Posterior vena cava (tissue), 2 donors: ENCODE measurements at places on chromosomes 13 and 19. TPM values are rescaled to one million over a fixed set of nuclear protein-coding genes. Genes with fewer than 3 reads are reported as not detected.
A peak's percentile ranks its signal among the peaks of the same experiment; 100 is the strongest.

IZUMO2 gene
- total RNA-seq: not detected

- no peak for DNase-seq
Measured at GRCh38 chr19:29478578-29479565, 46.9 kb upstream of the VSTM2B start.

- no peak for DNase-seq
Measured at GRCh38 chr13:96460609-96461008, 370.7 kb downstream of the HS6ST3 start.

- DNase-seq: peak; percentile 94
Measured at GRCh38 chr19:1025960-1026782, at the start of gene CNN2. TSS of gene CNN2 (plus strand) at chr19:1026608. CDS start at chr19:1026662, 54 bp downstream.

DNA sequence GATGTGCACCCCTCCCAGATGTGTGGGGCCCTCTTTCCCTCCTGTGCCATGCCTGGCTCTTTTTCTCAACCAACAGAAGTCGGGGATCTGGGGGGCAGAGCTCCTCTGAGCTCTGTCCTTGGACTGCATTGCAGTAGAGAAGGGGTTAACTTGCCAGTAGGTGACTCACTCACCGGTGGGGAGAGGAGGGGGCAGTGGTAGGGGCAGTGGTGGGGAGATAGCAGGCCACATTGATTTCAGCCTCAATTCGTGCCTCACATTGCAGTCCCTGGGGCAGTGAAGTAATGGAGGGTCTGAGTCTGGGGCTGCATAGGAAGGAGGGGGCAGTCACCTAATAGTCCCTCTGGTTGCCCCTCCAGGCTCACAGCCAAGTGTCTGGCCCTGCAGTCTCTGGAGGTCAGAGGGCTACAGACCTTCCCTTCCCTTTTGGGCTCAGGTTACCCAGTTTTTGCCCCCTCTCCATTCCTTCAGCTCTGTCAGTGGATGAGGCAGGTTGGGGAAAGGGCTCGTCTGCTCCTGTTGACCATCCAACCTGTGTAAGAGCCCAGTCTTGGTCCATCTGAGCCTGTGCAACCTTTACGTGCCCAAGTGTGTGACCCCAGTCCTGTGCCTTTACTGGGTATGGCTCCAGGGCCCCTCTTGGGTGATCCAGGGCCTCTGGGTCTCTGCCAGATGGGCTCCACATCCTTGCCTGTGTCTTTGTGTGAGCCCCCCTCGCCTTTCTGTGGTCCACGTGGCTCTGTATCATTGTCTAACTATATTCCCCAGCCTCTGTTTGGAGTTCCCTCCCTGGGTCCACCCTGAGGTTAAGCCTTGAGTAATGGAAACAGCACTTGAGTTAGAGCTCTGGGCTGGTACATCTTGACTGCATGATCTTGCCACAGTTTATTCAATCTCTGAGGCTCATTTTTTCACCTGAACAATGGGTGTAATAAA, 13.0 kb downstream of the CIC start:
- DNase-seq: no peak

GRCh38 chr13:41568972-41569351, 111.6 kb downstream of the RGCC start:
- no peak for DNase-seq
